ENCODE measurements at places on chromosomes 4 and X. TPM values are rescaled to one million over a fixed set of nuclear protein-coding genes. Genes with fewer than 3 reads are reported as not detected.

Gene GSX2
- total RNA-seq: not detected

Gene TEX13C
- total RNA-seq: not detected

Gene TRPC5OS
- total RNA-seq: not detected

Gene APLN
- total RNA-seq: 0.31 TPM

Gene RBMXL3
- total RNA-seq: not detected

Gene TCEAL2
- 2.6 TPM for total RNA-seq

DNA sequence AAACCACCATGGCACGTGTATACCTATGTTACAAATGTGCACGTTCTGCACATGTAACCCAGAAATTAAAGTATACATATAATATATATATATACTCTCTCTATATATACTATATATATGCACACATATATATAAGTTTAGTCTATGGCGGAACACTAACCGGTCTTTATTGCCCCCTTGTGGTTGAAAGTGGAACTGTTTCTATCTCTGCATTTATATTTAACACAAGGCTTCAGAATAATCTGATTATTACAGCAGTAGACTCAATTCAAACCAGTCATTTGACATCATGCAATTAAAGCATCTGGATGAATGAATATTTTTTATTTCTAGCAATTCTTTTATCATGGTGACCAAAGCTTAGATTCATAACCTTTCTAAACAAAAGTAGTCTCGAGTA is 14.6 kb downstream of the RAB9B start:
- H3K4me1 ChIP-seq: no peaks in the 10 kb centered on the region
- DNase-seq: no peak
- no peaks in the 10 kb centered on the region for H3K27me3 ChIP-seq
- no peak overlapping the region for H3K4me3 ChIP-seq

DNA sequence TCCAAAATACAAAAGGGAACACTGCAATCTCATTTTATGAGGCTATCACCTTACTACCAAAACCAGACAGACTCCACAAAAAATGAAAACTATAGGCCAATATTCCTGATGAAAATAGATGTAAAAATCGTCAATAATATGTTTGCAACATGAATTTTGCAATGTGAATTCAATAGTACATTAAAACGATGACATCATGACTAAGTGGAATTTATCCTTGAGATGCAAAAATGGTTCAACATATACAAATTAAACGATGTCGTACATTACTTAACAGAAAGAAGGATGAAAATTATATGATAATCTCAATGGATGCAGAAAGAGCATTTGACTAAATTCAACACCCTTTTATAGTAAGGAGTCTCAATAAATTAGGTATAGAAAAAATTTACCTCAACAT is 123.0 kb downstream of the AREG start:
- no peak overlapping the region for H3K27ac ChIP-seq
- H3K27me3 ChIP-seq: no peaks in the 10 kb centered on the region
- no peaks in the 10 kb centered on the region for H3K4me1 ChIP-seq
- no peak for DNase-seq
- no peak overlapping the region for H3K4me3 ChIP-seq

DNA sequence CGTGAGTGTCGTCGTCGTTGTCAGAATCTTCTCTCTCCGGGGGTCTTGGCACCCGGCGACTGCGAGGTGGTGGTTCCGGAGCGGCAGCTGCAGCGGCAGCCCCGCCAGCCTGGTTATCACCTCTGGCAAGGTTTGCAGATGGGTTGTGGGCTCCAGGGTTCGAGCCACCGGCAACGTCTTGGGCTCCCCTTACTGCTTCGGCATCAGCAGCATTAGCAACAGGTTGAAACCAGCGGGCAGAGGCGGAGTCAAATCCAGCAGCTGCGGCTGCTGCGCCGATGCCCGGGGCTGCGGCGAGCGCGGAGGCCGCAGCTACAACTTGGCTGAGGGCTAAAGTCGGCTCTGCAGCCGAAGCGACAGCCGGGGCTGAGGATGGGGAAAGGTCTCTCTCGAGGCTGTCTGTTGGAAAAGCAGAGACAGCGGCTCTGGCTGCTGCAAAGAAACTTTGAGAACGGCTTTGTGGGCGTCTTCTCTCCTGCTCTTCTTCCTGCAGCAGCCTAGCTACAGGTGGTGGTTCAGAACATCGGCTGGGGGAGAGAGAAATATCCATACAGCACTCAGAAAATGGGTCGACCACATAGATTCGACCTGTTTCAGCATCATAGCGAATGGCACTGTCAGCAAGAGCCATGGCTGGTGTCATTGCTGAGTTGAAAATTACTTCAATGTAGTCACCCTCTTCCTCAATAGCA is 3.6 kb downstream of the IRS4 start:
- H3K4me3 ChIP-seq: no peak overlapping the region
- H3K27me3 ChIP-seq: peaks cover 34% of the 10 kb centered on the region

DNA sequence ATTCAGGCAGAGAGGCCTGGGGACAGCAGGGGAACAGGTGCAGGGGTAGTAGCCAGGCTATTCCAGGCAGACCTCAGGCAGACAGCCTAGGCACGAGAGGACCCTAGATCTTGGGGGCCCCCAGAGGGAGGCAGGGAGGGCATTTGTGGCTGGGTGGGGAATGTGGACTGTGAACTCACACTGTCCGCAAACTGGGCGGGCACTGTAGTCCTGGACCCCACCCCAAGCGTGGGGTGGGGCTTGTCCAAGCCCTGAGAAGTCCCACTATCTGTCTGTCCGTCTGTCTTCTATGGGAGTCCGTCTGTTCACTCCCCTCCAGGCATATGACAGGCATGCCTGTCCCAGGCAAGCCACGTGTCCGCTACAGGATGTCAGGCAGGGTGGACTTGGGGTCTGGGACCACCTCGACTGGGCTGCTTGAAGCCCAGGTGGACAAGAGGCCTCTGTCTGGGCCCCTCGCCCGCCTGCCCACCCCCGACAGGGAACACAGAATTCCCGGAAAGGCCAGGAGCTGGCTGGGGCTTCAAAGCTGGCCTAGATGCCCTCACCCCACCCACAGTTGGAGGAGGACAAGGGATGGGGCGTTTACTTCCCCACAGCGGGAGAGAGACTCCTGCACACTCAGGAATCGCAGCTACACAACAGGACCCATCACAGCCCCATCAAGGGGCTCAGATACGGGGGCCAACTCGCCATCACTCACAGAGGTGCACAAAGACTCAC is at the start of gene SLC38A5:
Gene SLC38A5, minus strand, starts transcription at position 151 of the 723 bp plus-strand sequence. CDS start 2,336 bp downstream, outside the sequence.
- DNase-seq: no peak
- H3K27ac ChIP-seq: no peak within 1 kb of the TSS
- H3K27me3 ChIP-seq: no peaks in the 10 kb centered on the region
- no peaks in the 10 kb centered on the region for H3K36me3 ChIP-seq

DNA sequence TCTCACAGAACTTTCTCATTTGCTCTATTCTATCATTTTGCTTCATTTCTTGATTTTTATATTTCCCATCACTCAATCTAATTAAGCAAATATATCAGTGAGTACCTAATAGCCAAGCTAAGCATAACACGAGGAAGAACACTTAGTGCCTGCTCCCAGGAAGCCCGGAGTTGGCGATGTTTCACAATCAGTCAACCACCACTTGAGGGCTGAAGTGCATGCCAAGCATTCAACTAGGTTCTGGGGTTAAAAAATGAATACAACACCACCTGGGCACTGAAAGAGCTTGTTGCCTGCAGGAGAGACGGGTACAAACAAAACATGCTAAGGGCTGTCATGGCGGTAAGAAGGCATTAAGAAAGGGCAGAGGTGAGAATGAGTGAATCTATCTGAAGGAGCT is 47.5 kb downstream of the UCHL1 start:
- H3K27ac ChIP-seq: no peak overlapping the region
- no peaks in the 10 kb centered on the region for H3K36me3 ChIP-seq
- H3K4me3 ChIP-seq: no peak overlapping the region

DNA sequence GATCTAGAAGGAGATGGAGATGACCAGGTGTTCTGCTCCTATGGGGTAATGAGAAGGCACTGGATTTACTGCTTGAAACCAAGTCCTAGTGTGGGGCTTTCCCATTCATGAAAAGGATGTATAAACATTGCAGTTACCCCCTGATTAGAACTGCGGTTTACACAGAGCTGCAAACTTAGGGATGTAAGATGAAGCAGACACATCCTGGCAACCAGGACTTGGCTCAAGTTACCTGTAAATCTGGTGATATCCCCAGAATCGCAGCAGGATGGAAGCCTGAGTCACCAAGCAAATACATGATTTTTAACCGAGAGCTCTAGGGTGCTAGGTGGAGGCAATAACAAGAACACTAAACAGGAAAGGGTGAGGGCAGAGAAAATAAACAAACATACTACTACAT is 178.6 kb upstream of the MAMLD1 start:
- H3K27ac ChIP-seq: no peak overlapping the region
- H3K27me3 ChIP-seq: no peaks in the 10 kb centered on the region
- no peak overlapping the region for H3K4me3 ChIP-seq
- no peaks in the 10 kb centered on the region for H3K4me1 ChIP-seq
- no peaks in the 10 kb centered on the region for H3K36me3 ChIP-seq

- H3K27me3 ChIP-seq: no peaks in the 10 kb centered on the region
- no peak overlapping the region for H3K4me3 ChIP-seq
- no peaks in the 10 kb centered on the region for H3K36me3 ChIP-seq
- H3K4me1 ChIP-seq: no peaks in the 10 kb centered on the region
- no peak for DNase-seq
Measured at GRCh38 chr4:10875144-10875799, 190.7 kb upstream of the CLNK start.

GRCh38 chr4:72665171-72665968 is 96.3 kb upstream of the ADAMTS3 start:
- no peak overlapping the region for H3K27ac ChIP-seq
- H3K4me1 ChIP-seq: no peaks in the 10 kb centered on the region
- H3K36me3 ChIP-seq: no peaks in the 10 kb centered on the region
- no peaks in the 10 kb centered on the region for H3K27me3 ChIP-seq
- no peak for DNase-seq

DNA sequence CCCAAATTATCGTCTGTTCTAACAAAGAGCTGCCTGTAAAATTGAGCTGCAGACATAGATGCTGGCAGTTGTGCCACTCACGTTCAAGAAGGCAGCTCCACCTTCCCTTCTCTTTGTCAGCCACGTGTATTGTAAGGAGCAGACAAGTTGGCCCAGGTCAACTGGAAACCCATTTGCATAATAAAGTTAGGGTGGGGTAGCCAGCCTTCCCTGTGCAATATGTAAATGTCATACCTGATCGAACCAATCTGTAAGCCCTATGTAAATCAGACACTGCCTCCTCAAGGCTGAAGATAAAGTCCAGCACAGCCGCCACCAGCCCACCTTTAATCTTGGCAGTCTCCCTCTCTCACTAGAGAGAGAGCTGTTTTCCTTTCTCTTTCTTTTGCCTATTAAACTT is 117.2 kb downstream of the TMEM144 start:
- no peaks in the 10 kb centered on the region for H3K36me3 ChIP-seq
- H3K4me3 ChIP-seq: no peak overlapping the region
- DNase-seq: no peak
- no peaks in the 10 kb centered on the region for H3K27me3 ChIP-seq
- no peak overlapping the region for H3K27ac ChIP-seq

GRCh38 chr4:185726931-185727330 is 85.1 kb downstream of the SORBS2 start:
- H3K4me3 ChIP-seq: no peak overlapping the region
- H3K4me1 ChIP-seq: no peaks in the 10 kb centered on the region
- no peak overlapping the region for H3K27ac ChIP-seq
- DNase-seq: no peak

- H3K36me3 ChIP-seq: no peaks in the 10 kb centered on the region
- no peak overlapping the region for H3K27ac ChIP-seq
- no peak overlapping the region for H3K4me3 ChIP-seq
- no peak for DNase-seq
- H3K27me3 ChIP-seq: no peaks in the 10 kb centered on the region
- H3K4me1 ChIP-seq: no peaks in the 10 kb centered on the region
Measured at GRCh38 chrX:9315086-9315485, 149.8 kb upstream of the TBL1X start.

DNA sequence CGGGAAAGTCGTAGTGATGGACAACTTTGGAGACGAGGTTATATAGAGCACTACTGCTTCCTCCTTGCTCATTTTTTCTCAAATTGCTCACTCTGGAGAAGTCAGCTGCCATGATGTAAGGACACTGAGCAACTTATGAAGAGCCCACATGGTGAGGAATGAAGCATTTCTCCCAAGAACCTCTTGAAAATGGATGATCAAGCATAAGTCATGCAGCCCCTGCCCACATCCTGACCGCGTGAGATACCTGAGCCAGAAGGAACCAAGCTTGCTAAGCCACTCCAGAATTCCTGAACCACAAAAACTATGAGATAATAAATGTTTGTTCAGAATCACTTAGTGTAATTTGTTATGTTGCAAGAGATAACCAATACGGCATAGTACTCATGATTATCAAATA is 42.8 kb downstream of the PDE5A start:
- H3K27me3 ChIP-seq: no peaks in the 10 kb centered on the region
- H3K4me3 ChIP-seq: no peak overlapping the region
- DNase-seq: no peak
- H3K27ac ChIP-seq: no peak overlapping the region
- H3K36me3 ChIP-seq: no peaks in the 10 kb centered on the region

DNA sequence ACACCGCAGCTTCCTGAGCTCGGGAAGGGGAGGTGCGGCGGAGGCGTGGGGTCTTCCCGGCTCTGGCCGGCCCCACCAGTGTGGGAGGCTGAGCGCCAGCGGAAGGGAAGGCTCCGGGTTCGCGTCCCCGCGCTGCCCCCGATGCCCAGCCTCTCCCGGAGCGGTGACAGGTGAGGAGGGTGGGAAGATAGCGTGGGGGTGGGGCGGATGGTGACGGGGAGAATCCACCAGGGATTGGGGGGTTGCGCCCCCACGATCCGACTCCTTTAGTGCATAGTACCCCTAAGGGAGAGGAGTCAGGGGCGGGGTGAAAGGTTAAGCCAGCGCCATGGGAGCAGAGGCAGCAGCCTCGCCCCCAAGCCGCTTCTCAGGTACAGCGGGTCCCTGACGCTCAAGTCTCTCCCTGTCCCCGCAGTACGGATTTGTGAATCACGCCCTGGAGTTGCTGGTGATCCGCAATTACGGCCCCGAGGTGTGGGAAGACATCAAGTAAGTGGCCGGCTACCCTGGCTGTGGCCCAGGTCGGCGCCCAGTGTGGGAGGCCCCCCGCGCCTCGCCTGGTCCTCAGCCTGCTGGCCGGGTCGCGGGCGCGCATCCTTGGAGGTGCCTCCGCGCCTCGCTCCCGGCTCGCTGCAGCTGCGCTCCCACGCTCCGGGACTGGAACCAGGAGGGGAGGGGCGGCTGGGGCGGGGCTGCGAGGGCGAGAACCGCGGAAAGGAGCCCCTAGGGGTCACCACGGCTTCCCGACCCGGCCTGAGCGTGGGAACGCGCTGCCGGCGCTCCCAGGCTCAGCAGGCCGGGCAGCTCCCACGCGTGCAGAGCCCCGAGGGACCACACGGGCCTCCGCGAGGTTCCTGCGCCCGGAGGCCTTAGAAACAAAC is 791 bp downstream of the GUCY1B1 start:
- no peaks in the 10 kb centered on the region for H3K36me3 ChIP-seq
- H3K27me3 ChIP-seq: no peaks in the 10 kb centered on the region
- H3K27ac ChIP-seq: peak overlapping the region; percentile 82

GRCh38 chr4:89316931-89317366 is 9.3 kb upstream of the GPRIN3 start:
- no peak overlapping the region for H3K27ac ChIP-seq
- no peaks in the 10 kb centered on the region for H3K36me3 ChIP-seq
- no peaks in the 10 kb centered on the region for H3K27me3 ChIP-seq
- H3K4me1 ChIP-seq: no peaks in the 10 kb centered on the region

- H3K27me3 ChIP-seq: no peaks in the 10 kb centered on the region
- no peak for DNase-seq
- no peaks in the 10 kb centered on the region for H3K4me1 ChIP-seq
- H3K36me3 ChIP-seq: no peaks in the 10 kb centered on the region
- no peak overlapping the region for H3K4me3 ChIP-seq
Measured at GRCh38 chrX:124348885-124349453, 2.6 kb downstream of the SH2D1A start.

GRCh38 chr4:155319516-155319915 is 57.2 kb downstream of the MAP9 start:
- no peaks in the 10 kb centered on the region for H3K36me3 ChIP-seq
- no peak for DNase-seq
- no peak overlapping the region for H3K27ac ChIP-seq
- no peaks in the 10 kb centered on the region for H3K4me1 ChIP-seq
- no peak overlapping the region for H3K4me3 ChIP-seq
- no peaks in the 10 kb centered on the region for H3K27me3 ChIP-seq

All from kidney (tissue), 22 donors.